ENCODE measurements at places on chromosomes 2 and 18.

DNA sequence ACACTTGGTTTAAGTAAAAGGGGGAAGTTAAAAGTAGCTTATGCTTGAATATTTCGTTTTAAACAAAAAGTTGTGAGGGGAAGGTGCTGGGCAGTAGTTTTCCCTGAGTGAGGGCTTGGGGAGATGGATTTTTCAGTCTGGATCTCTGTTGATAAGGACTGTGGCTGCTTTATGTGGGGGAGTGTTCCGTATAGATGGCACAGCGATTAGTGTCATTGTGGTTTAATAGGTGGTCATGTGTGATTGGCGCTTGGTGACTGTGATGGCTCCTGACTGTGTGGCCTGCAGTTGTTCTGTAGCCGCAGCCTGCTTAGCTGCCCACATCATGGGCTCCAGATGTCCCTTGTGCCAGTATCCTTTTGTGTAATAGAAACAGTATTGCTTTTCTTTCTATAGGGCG is 156.2 kb downstream of the WDSUB1 start:
- no peak for DNase-seq

GRCh38 chr18:22267697-22268096 is 98.3 kb downstream of the GATA6 start:
- no peak for DNase-seq

DNA sequence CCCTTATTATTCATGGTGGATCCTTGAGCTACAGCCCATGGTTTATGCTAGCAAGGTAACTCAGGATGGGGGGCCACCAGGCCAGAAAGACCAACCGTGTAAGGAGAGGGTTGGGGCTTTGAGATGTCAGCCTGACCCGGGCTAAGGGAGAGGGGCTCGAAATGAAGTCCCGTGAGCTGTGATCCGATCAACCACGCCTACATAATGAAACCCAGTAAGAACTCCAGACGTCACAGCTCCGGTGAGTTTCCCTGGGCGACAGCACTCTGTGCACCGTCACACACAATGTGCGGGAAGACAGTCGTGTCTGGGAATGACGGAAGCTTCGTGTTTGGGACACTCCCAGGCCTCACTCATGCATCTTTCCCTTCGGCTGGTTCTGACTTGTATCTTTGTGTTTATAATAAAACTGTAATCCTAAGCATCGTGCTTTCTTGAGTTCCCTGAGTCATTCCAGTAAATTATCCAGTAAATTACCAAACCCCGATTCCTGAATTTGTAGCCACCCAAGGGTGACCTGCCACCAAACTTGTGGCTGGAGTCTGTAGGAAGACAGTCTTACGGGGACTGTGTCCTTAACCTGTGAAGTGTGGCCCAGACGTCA is 44.2 kb downstream of the CYP27C1 start:
- DNase-seq: no peak

DNA sequence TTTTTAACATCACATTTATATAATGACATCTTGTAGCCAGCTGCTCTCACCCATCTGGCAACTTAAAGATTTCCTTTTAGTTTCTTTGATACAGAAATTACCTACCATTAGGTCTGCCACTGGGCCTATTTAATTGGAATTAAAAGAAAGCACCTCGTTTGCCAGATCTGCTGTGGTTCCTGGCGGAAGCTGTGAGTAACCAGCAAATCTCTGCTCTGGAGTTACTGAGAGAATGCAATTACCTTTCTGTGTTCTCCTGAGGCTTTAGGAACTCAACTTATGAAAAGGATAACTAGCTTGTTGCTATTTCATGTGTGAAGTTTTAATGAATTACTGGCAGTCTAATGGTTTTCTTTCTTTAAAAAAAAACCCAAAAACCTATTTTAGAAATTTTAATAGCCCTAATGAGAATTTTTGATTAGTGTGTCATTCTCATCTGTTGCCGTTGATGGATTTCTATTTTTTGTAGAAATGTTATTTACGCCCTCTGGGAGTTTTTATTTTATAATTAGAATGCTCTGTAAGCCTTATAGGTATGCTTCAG is 69.7 kb upstream of the LYPD6B start:
- no peak for DNase-seq

- no peak for DNase-seq
Measured at GRCh38 chr2:133026536-133027177, 356.7 kb upstream of the LYPD1 start.

DNA sequence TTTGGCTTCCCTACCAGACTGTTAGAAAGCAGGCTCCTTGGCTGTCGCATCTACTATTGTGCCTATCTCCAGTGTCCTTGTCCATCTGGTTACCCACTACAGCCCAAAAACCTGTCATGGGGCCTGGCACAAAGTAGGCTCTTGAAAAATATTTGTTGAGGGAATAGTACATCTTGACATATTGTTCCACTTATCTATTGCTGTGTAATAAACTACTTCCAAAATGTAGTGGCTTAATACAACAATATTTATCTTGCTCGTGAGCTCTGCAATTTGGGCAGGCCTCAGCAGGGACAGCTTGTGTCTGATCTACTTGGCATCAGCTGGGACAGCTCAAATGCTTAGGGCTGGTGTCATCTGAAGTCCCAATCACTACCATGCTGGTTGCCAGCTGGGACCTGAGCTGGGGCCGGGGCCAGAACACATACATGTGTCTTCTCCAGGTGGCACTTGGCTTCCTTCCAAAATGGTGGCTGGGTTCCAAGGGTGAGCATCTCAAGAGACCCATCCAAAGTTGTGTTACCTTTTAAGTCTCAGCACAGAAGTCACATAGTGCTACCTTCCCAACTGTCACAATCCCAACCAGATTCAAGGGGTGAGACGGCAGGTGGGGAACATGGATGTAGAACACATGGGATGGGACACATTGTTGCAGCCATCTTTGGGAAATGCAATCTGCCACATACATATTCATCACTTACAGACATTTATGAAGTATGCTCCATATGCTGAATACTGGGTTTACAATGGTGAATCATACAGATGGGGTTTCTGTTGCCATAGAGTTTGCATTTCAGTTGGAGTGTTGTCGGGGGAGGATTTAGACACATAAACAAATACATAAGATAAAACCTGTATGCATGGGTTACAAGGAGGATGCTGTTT is 134.2 kb downstream of the FOXI3 start:
- DNase-seq: no peak

GRCh38 chr18:78406743-78407465 is 572.7 kb upstream of the SALL3 start:
- DNase-seq: no peak

DNA sequence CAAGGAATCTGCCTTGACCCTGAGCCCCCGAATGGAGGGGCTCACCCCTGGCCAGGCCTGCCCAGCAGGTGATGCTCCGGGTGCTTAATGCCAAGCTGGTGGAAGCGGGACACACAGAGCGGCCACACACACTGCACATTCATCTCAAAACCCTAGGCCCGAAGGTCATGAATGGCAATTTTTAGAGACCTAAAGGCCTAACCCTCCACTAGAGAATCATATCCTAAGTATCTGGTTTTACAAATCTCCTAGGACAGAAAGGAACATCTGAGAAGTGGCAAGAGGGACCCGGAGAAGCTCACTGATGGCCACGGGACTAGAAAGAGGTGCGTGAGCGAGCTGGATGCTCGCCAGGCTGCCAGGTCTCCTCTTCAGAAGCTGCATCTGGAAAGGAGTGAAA is 38.3 kb downstream of the ST3GAL5 start:
- DNase-seq: no peak

DNA sequence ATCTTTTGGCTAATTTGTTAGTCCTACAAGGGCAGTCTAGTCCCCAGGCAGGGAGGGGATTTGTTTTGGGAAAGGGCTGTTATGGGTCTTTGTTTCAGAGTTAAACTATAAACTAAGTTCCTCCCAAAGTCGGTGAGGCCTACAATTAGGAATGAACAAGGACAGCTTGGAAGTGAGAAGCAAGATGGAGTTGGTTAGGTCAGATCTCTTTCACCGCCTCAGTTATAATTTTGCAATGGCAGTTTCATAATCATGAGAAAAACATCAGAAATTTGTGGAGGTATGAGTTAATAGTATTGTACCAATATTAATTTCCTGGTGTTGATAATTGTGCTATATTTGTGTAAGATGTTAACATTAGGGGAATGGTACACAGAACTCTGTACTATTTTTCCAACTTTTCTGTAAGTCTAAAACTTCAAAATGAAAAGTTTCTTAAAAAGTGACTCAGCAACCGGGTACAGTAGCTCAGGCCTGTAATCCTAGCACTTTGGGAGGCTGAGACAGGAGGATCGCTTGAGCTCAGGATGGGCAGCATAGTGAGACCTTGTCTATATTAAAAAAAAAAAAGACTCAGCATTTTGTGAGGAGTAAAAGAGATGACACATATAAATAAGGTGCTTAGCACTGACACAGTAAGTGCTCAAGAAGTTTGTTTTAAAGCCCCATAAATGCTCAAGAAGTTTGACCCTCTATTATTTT is 40.8 kb downstream of the TMEM17 start:
- DNase-seq: no peak

DNA sequence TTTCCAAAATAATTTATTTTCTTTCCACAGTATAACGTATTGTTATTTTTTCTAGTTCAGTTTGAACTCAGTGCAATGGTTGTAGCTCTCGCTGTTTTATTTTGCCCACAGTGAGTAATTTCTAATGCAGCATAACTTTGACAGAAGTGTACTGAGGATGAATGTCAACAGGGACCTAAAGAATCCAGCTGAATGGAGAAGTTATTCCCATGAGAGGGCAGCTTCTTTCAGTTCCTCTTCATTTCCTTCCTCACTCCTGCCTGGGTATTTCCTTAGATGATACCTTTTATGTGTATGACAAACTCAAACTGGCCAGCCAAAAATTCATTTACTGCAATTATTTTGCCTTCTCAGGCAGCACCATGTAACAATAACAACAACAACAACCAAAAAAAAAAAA is 1223.1 kb upstream of the ZEB2 start:
- no peak for DNase-seq

GRCh38 chr2:75098856-75099255 is 100.5 kb downstream of the TACR1 start:
- no peak for DNase-seq

- DNase-seq: no peak
Measured at GRCh38 chr2:176461809-176462670, 192.8 kb downstream of the MTX2 start.

- DNase-seq: peak; percentile 34
Measured at GRCh38 chr2:27901234-27901633, 10.7 kb downstream of the BABAM2 start.

- DNase-seq: no peak
Measured at GRCh38 chr2:236974752-236975151, 110.9 kb upstream of the COPS8 start.

DNA sequence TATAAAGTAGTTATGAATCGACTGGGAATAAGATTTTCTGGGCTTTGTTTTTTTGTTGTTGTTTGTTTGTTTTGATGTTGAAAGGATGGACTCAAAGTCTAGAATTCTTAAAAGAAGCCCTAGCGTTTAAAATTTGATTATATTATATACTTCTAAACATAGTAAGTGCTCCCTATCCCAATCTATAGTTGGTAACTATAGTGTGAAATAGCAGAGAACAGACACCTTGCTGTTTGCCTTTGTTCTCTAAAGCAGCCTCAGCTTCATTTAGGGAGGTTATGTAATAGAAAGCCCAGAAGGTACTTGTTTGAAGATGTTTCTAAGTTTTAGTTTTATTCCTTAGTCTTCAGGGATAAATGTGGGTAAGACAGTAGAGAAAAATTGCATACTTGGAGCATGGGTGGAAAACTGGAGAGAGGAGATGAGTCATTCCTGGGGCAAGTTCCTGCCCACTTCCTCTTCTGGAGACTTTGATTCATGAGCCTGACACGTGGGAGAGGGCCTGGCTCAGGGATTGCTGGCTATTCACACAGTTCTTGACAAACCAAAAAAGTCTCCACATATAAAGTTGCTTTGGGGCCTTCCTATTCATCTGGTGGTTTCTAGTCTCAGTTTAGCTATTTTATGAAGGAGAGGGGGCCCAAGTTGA is 131.9 kb downstream of the MYO1B start:
- DNase-seq: peak; percentile 26

GRCh38 chr2:167212014-167212648 is 323.9 kb downstream of the XIRP2 start:
- peak; percentile 8 for DNase-seq

- DNase-seq: no peak
Measured at GRCh38 chr2:197628043-197628500, 47.3 kb downstream of the RFTN2 start.

DNA sequence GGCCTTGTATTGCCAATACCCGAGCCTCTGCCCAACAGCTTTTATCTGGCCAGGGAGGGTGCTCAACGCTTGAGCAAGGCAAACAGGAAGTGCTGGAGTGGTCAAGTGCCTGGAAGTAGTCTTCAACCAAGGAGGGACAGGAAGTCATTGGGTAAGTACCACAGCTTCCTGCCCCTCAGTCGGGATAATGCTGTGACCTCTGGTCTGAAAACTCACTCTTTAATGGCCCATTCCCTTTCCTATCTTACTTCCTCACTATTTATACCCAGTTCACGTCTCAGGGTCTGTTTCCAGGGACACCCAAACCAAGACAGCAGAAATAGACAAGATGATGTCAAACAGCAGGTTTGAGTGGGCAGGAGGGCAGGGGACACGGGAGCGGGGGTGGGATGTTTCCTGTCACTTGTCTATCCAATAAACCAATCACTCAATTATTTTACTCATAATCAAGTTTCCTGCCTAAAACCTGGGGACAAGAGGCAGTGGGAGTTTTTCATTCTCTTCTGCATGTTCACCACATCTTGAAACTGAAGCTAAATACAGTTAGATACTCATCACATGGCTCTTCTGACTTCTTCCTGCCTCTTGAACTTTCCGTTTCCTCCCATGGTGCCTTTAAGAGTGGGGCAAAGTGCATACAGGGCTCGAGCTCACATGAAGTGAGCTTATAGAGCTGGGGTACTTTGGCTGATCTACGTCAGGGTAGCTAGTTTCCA is 68.9 kb upstream of the CAB39 start:
- peak; percentile 69 for DNase-seq

GRCh38 chr18:24014986-24015638 is 558 bp downstream of the TTC39C start:
- peak; percentile 51 for DNase-seq

- no peak for DNase-seq
Measured at GRCh38 chr18:1618364-1618763, 713.7 kb downstream of the ADCYAP1 start.

DNA sequence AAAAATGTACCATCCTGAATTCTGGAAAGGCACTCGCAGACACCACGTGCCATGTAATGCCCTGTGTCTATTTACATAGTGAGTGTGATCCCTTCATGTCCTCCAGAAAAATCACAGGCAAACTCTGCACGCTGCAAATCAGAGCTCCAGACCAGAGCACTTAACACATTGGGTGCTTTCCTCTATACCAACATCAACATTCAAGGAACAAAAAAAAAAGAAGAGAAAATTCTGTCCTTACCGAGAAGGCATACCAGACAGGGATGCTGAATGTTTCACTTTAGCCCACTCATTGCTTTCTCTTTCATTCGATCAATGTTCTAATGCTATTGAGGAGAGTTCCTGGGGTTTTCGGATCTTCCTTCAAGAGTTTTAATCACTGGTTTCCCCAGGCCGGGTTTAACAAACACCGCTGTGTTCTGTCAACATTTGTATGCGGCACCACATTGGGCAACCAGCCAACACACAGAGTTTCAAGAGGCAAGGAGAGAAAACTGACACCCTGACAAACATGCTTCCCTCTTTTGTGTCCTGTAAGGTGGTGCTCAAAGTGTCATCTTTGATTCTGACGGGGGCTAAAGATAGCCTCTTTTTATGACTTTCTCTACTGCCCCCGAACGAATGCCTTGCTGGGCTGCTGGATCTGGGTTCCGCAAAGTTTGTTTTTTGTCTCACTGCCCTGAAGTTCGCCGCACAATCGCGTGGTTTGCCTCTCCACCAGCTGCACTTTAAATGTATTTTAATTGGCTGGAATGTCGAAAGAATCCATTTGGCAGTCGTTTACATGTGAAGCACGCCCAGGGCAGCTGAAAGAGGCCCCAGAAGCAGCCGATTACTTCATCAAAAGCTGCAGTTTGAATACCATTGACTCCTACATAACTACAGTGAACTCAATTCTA is 106.4 kb upstream of the NCKAP5 start:
- DNase-seq: no peak

Measured in activated naive CD8-positive, alpha-beta T cell treated with anti-CD3 and anti-CD28 coated beads, Interleukin-2, amount 50 U/mL, for 24 hours (primary cell).